ENCODE measurements at places on chromosomes 4 and X.

DNA sequence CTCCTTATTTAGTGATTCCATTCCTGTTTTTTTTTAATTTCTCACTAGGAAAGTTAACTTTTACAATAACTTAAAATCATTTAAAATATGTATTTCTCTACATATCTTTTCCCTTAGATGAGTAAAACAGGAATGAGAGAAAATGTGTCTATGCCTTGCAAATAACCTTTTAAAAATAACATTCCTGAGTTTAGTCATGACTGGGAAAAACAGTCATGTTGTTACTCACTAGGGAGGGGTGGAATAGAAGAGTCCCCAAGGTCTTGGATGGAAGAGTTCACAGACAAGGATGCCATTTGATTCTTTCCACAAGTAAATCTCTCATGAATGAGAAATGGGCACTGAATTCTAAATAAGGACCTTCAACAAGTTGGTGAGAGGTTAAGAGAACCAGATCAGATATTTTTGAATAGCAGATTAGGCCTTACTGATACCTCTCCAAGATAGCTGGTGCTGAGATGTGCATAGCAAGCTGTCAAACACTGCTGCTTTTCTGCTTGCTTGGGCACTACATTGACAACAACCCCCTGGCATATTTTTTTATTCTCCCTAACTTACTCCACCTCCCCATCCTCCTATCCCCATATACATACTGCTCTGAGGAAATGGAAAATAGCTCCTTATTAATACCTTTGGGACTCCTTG, 25.1 kb downstream of the UGDH start:
- DNase-seq, result peak; percentile 77

GRCh38 chrX:132612821-132613564, 124.2 kb upstream of the MBNL3 start:
- DNase-seq, result peak; percentile 8

DNA sequence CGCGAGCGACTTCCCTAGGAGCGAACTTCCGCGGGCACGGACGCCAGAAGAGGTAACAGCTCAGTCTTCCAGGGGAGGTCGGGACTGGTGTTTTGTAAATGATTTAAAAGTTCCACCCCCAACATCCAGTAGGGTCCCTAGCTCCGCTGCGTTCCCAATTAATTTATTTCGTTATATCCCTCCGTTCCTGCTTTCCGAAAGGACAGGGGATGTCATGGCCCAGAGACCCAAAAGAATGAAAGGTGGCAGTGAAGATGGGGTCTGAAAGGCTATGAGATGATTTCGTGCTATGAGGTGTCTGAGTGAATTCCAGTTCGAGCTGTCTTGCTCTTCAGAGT, 373 bp upstream of the SMIM43 start:
- DNase-seq, result no peak

- no peak for DNase-seq
Observed at GRCh38 chrX:13654116-13654515, 1.2 kb downstream of the TCEANC start.

DNA sequence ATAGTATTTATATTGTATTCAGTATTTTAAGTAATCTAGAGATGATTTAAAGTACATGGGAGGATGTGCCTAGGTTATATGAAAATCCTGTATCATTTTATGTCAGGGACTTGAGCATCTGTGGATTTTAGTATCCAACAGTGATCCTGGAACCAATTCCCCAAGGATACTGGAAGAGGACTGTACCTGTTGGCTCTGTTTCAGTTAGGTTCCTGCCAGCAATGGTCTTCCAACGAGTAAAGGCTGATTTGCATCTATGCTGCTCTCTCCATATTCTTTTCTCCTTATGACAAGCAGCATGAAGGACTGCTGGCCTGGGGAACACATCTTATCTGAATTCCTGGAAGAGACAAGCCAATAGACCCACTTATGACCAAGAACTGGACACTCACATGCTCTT, 34.9 kb downstream of the ASB9 start:
- DNase-seq, result no peak

GRCh38 chr4:158941895-158942294, 161.0 kb upstream of the RAPGEF2 start:
- no peak for DNase-seq

GRCh38 chr4:577499-578450, 1.7 kb upstream of the TMEM271 start:
- no peak for DNase-seq

DNA sequence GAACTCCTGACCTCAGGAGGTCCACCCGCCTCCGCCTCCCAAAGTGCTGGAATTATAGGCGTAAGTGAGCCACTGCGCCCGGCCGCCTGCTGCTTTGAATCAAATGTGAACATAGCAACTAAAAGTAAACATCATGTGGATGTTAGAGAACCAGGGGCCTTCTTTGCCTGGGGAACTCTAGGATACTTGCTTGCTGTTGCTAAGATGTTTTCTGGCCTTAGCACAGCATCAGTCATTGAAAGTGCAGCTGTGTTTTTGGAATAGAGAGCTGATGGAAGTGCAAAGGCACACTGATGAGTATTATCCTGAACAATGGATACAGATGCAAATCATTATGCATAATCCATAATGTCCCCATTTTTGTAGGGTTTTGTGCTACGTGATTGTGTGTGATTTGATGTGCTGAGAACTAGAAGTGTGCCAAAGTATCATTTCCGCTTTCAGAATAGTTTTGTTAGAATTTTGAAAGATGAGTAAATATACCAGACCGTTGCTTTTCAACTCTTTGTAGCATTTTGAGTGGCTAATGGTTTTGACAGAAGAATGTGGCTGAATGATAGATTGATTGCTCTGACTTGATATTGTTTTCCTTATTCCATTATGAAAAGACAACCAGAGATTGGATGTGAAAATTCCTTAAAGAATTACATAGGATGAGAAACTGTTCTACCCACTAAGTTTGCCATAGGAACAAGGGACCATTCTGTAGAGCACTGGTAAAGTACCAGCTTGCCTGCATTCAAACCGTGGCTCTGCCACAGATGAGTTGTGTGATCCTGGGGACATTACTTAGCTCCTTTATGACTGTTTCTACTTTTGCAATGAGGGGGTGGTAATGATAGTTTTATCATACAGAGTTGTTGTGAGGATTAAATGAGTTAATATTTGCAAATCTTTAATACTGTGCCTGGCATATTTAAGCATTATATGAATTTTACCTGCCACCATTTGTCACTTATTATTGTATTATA, 74.7 kb downstream of the REPS2 start:
- DNase-seq, result no peak

- DNase-seq, result no peak
Observed at GRCh38 chr4:186604124-186604807, 48.9 kb upstream of the MTNR1A start.

- DNase-seq, result no peak
Observed at GRCh38 chr4:88040707-88041106, 33.3 kb downstream of the PKD2 start.

GRCh38 chrX:145213504-145213903, 33.8 kb upstream of the SPANXN1 start:
- DNase-seq, result no peak

DNA sequence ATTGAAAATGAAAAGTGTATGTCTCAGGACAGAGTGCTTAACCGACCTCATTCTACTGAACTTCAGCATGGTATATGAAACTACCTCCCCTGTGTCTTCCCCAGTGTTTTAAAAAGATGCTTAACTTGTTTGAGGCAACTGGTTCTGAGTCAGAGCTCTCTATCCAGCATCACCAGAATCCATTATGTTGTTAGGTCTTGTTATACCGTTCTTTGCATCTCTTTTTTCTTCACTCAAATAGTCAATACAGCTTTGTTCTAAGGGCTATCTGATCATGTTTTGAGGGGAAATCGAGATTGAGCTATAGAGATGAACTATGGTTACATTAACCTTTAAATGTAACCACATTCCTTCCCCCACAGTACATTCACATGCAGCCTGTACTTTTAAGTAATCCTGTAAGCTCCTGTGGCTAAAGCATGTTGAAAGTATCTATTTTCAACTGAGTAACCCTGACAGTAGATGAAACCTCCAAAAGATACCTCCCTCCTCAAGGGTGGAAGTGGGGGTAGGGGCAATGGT, 514.4 kb downstream of the RPA4 start:
- DNase-seq, result no peak

DNA sequence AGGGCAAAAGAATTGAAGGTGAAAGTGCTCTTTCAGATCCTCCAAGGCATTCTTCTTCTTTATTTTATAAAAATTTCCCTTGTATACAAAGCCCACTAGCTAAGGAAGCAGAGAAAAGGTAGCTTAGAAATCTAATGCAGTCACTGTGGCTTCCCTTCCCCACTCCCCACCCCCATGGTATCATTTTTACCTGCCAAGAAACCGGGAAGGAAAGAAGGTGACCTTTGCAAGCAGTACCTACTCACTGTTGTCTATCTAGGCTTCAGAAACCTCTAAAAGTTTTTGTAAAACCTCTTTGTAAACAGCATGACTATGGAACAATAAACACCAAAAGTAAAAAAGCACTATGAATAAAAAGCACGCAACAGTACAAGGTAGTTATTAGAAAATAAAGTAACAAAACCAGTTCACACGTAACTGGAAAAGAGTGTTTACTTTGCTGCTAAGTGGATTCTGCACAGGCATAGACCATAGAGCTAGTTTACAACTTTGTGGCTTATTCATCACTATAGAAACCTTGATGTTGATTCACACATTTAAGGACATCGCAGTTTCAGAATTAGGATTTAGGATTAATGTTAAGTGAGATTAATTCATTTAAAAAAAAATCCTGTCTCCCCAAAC, 109.6 kb upstream of the FTHL17 start:
- DNase-seq, result no peak

DNA sequence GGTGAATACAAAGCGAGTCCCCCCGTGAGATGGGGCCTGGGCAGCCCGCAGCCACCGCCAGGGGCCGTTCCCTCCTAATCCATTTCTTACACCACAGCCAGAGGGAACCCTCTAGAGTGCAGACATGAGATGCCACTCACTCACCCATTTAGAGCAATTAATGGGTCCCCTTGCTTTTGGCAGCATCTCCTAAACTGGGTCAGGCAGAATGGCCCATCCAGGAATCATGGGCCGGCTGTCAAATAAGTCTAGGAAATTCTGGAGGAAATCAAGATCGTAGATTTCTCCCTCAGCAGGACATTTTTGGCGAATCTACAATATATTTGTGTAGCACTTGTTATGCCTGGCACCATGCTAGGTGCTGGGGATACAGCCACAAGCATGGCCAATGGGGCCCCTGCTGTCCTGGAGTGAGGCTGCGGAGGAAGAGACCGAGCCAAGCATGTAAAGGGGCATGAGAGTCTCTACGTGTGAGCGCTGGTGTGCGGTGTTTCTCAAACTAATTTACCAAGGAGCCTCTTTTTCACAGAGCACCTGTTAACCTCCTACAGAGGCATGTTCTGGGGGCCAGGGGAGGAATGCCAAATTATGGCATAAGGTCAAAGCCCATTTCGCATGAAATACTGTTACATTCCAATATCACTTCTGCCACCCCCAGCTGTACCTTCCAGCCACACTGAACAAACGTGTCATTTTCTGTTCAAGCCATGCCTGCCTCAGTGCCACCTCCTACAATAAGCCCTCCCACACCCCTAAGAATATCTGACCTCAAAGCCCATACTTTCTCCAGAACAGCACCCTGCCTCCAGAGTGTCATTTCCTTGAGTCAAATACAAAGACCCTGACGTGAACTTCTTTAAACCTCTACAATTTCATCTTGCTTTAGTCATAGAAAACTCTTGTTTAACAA, 28.1 kb upstream of the JAKMIP1 start:
- no peak for DNase-seq

GRCh38 chr4:10753856-10754402, 69.4 kb upstream of the CLNK start:
- DNase-seq, result no peak

DNA sequence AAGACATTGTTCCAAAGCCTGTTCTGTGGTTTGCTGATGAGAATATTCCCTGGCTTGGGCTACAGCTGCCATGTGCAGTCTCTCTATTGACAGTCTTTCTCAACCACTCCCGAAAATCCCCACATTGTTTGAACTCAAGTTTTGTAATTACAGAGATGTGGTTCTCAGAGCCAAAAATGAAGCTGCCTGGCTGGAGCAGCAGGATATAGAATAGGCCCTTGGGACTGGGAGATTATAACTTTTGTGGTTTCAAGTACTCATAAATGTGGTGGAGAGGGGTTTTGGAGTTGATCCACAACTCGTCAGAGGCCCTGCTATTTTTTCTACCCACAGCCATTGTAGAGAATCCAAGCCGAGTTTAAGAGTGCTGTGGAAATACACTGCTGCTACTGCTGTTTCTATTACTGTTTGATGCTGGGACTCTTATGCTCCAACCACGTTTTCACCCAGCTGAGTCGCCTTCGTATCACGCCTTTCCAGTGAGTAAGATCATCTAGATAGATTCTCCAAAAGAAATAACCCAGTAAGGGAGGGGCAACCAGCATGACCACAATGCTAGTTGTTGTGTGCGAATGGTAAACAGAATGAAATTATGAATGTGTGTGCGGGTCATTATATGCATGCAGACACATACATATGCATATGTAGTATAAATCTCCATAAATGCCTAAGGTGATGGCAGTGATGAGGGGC, 57.1 kb upstream of the ATXN3L start:
- peak; percentile 64 for DNase-seq

- DNase-seq, result no peak
Observed at GRCh38 chr4:5839751-5840674, 52.9 kb downstream of the CRMP1 start.

DNA sequence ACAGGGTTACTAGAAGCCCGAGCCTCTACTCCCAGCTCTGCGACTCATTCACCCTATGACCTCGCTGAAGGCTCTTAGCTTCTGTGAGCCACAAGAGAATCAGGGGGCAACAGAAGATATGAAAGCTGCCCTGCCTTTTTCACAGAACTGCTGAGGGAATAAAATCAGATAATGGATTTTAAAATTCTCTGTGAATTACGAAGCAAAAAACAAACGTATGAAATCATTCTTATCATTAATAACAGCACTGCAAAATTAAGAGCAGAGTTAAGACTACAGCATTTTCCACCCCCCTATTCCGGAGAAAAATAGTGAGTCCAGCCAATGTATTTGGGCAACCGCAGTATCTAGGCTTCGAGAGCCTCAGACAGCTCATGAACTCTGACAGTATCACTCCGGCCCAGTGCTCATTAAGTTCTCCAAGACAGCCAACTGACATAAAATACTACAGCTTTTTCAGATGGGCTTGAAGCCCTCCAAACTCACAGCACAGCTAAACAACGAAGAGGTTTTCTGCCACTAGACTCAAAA, 33.4 kb downstream of the AFAP1 start:
- no peak for DNase-seq

GRCh38 chr4:70577220-70577927, 14.7 kb upstream of the AMBN start:
- DNase-seq, result no peak

GRCh38 chr4:184090571-184090970, 127.1 kb downstream of the ENPP6 start:
- no peak for DNase-seq

- DNase-seq, result no peak
Observed at GRCh38 chr4:150491132-150492049, 90.6 kb upstream of the MAB21L2 start.
